NCI-H1436 treated with DMSO at 0.1 percent for 48 hours (cell line): ENCODE measurements at places on chromosomes 7 and 10.

- no peak for DNase-seq
Observed at GRCh38 chr7:101936611-101937231, 119.3 kb downstream of the CUX1 start.

DNA sequence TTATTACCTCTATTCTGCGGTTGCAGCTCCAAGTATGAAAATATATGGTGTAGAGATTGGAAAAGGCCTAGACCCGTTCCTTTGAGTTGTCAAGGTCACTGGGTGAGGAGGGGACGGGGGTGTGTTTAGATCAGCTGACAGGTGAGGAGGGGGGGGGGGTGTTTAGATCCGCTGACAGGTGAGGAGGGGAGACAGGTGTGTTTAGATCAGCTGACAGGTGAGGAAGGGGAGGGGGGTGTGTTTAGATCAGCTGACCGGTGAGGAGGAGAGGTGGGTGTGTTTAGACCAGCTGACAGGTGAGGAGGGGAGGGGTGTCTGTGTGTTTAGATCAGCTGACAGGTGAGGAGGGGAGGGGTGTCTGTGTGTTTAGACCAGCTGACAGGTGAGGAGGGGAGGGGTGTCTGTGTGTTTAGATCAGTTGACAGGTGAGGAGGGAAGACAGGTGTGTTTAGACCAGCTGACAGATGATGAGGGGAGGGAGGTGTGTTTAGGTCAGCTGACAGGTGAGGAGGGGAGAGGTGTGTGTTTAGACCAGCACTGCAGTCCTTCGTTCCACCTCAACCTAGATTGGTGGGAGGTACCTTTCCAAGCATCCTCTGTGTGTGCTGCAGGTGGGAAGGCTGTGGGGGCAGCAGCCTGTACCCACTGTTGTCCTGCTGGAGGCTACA is 655.0 kb upstream of the ADARB2 start:
- DNase-seq = no peak

DNA sequence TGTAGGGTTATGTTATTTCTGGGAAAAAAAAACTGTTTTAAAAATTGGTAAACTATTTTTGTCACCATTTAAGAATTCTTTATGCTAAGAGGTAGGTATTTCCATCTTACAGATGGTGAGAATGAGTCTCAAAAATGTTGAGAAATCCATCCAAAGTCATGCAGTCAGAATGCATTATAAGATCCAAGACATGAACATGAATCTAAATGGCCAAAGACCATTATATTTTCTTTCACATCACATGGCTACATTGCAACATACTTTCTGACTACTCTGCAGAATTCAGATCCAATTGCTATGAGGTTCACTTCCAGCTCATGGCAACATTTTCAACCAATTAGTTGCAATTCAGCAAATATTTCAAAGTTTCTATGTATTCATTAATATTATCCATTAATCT is 181.2 kb downstream of the TWIST1 start:
- DNase-seq = no peak

GRCh38 chr7:35253710-35254495 is at the start of gene TBX20:
Gene TBX20 (minus strand): TSS chr7:35254100. CDS start chr7:35253620, 480 bp downstream.
- no peak for DNase-seq

- DNase-seq = no peak
Observed at GRCh38 chr7:129225931-129226572, 1.2 kb downstream of the AHCYL2 start.

GRCh38 chr7:132500727-132501440 is 75.4 kb downstream of the PLXNA4 start:
- no peak for DNase-seq

- no peak for DNase-seq
Observed at GRCh38 chr10:67306588-67307205, 380.9 kb downstream of the LRRTM3 start.

DNA sequence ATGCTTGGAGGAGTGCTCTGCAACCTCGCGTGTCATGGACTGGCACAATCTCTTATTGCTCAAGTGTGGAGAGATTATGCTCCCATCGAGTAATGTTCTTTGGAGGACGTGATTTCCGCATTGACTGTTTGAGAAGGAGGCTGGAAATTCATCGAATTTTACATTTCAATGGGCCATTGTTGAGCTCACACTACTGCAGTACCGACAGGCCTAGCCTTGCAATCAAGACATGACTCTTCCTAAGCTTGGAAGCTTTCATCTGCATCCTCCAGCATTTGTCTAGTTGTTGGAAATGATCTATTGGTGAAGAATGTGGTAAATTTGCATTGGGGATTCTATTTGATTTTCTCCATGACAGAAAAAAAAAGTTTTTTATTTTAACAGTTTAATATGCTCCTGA is 156.8 kb downstream of the FZD1 start:
- DNase-seq = no peak

DNA sequence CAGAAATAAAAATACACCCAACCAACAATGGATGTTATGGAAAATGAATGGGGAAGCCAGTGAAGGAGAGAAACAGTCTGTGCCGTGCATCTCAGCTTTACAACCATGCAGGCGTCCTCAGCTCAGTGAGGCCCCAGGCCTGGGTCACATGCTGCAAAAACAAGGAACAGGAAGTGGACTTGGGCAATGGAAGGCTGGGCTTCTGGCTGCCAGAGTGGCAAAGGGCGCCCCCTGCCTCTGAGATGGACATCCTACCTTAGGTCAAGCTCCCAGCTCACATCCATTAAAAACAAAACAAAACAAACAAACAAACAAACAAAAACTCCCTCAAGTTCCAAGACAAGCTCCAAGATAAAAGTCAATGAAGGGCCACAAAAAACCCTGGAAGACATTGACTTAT is 54.7 kb upstream of the AFAP1L2 start:
- DNase-seq = no peak

DNA sequence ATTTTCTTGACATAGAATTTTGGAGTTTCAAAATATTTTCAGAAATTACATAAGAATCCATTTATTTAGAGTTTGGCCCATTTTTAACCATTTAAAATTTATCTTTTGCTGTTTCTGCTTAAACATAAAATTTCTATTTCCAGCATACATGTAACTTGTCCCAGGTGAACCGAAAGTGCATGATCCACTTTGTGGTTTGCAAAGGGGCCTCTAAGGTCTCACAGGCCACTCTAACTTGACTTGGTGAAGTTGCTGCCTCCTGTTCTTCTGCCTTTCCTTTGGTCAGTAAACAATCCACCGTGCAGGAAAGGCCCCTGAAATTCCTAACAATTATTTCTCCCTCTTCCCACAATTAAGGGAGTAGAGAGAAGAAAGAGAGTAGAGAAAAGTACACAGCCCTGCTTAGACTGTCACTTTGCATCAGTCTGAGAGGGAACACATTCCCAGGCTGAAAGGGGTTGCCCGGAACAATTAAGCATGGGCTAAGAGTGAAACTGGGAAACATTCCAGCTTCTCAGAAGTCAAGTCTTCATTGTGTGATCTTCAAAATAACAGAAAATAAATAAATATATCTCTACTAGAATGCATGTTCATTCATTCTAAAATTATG is 79.5 kb upstream of the SEMA3A start:
- no peak for DNase-seq

GRCh38 chr7:28076423-28077200 is 104.0 kb downstream of the JAZF1 start:
- no peak for DNase-seq

GRCh38 chr7:78265486-78265885 is 466.9 kb downstream of the PHTF2 start:
- DNase-seq = no peak
